ENCODE measurements at places on chromosomes 2 and 18.

- DNase-seq: no peak
These were observed 198.2 kb upstream of the COPS8 start for GRCh38 chr2:236887531-236887930.

DNA sequence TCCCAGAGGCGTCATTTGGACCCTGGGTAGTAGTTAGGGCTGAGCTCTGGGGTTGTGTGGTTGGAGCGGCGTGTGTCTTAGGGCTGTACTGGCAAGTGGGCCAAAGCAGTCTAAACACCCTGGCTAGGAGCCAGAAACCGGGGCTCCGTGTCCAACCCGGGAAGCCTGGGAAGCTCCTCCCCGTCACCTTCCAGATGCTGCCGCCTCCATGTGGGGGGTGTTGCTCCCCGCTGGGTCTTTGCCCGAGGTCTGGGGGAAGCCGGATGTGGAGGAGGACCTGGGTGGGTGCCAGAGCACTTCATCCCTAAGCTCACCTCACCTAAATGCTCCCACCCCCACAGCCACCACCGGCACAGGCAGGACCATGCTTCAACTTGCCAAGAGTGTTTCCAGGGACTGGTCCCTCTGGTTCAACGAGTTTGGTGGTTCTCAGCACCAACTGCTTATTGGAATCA is 25.4 kb downstream of the TET3 start:
- no peak for DNase-seq

- DNase-seq: no peak
These were observed 636.0 kb upstream of the LRATD1 start for GRCh38 chr2:13996527-13996926.

GRCh38 chr2:134341476-134341875 is 87.6 kb downstream of the MGAT5 start:
- no peak for DNase-seq

DNA sequence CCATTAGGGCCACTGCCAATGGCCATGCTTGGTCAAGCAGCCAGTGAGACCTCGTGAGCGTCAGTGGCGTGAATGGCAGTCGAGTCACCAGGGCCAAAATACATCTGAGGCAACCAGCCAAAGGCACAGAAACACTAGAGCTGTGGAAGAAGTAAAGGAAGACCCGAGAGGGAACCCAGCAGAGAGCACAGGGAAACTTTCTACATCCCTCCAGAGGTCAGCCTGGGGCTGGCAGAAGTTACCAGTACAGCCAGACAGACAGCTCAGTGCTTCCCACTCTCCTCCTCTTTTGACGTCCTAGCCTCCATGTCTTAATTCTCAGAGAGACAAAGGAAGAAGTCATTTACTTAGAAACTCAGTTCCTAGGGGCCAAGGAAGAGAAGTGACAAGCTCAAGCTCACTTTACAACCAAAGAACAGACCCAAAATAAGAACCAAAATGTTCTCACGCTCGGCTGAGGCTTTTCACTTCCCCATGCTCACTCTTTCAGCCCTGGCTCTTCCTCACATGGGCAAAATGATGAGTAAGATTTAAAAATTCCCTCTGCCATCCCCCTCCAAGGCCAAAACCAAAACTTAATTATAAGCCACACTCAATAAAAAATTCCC is 8.7 kb downstream of the CYRIA start:
- no peak for DNase-seq

DNA sequence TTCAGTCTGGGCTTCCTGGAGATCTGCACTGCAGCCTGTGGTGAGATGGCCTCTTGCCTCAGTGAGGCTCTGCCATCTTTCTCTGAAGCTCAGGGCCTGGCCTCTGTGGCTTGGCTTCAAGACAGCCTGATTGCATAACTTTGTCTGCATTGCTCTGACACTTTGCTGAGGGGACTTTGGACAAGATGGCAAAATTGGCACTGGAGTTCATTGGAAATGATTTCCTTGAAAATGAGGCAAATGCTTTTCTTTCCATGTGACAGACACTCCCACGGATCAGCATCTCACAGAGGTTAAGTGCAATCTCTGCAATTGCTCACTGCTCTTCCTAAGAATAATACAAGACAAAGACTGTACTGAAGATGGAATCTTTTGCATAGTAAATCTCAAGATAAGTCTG is 166.8 kb downstream of the KCNS3 start:
- no peak for DNase-seq

DNA sequence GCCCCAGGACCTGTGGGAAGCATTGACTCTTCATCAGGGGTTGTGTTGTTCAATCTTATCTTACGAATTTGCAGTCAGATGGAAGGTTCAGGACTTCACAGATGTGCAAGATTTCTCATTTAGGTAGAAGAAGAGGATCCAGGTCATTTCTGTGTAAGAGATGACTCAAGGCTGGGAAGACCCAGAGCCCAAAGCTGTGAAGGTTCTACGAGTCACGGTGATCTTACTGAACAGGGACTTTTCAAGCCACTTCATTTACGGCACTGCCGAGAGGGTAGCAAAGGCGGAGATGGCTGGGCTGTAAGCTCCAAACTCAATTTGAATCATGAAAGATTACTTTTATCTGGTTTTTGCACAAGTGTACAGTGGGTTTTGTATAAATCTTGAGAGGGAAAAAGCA is 228.0 kb upstream of the MEX3C start:
- DNase-seq: no peak

GRCh38 chr18:76791642-76792041 is 30.7 kb upstream of the ZNF236 start:
- no peak for DNase-seq

DNA sequence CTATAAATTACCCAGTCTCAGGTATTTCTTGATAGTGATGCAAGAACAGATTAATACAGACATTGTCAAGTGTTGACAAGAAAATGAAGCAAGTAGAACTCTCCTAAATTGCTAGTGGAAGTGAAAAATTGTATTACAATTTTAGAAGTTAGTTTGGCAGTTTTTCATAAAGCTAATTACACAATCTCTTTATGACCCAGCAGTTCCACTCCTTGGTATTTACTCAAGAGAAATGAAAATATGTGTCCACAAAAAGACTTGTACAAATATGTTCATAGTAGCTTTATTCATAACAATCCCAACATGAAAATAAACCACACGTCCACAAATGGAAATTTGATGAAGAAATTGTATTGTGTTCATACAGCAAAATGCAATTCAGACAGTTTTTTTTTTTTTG is 49.4 kb downstream of the PDE1A start:
- no peak for DNase-seq

- no peak for DNase-seq
These were observed 69.3 kb downstream of the NEDD4L start for GRCh38 chr18:58113337-58113736.

DNA sequence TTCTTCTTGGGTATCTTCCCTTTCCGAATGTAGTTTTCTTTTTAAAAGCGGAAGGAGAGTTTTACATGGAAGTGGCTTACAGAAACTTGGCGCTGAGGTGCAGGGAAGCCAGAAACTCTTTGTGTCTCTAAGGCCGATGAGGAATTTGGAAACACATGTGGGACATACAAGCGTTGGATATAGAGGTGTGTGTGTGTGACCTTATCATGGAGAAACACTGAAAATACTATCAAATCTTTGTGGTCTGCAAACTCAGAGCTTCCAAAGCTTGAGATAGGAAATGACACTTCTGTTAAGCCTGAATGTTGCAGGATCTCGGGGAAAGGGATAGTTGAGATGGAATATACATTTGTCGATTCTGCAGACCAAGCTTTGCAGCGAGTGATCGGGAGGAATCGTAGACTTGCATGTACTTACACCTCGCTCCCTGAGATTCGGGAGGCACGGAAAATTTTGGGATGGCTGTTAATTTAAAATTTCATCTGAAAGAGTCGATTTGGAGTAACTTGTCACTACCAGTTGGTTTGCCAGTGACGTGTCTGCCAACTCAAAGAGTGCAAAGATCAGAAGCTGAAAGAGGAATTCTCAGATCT is 1.0 kb downstream of the NAB1 start:
- no peak for DNase-seq

All from AG04449 (cell line).